ENCODE measurements at places on chromosomes 2 and 18.

- no peak for DNase-seq
Observed at GRCh38 chr2:12712881-12713280, 3.9 kb upstream of the TRIB2 start.

DNA sequence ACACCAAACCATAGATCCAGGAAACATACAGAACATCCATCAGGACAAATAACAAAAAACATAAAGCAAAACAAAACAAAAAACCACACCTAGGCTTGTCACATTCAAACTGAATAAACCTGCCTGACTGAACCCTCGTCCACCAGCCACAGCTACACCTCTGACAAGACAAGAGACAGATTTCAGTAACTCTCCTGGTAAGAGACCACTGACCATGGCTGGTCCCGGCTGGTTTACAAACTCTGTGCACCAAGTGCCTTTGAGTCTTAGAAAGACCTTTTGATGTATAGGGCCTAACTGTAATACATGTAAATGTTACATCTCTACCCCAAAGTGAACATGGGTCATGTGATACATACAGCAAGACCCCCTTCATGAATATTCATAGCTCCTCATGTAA is 4.8 kb upstream of the SLC66A2 start:
- no peak for DNase-seq

- DNase-seq: no peak
Observed at GRCh38 chr2:224283466-224283965, 118.4 kb downstream of the FAM124B start.

- DNase-seq: no peak
Observed at GRCh38 chr2:156481312-156481711, 45.1 kb downstream of the GPD2 start.

DNA sequence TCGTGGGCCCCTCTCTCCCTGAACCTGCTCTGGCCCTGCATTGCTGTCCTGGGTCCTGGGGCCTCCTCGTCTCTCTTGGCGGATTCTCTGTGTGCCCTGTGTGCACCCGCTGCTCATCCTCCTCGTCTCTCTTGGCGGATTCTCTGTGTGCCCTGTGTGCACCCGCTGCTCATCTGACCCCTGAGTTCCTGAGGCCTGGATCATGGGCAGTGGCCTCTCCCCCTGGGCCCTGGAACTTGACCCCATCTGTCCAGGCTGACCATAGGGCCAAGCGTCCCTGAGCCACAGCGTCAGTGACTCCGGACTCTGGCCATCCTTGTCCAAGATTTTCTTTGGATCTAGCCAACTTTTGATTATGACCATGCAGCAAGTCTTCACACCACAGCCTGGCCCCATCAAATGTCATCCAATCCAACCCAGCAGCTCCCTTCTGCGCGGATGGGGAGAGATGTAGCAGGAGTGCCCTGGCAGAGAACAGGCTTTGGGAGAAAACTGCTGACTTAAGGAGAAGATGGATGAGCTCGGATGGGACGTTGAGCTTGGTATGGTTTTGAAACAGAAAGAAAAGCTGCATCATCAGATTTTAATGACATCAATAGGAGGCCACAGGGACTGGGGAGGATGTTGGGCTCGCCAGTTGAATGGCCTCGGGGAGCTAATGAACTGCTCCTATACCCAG is 455.1 kb upstream of the HS6ST1 start:
- no peak for DNase-seq

GRCh38 chr2:45614330-45614729 is 3.3 kb upstream of the SRBD1 start:
- DNase-seq: no peak

- DNase-seq: no peak
Observed at GRCh38 chr2:42139101-42139500, 30.1 kb upstream of the EML4 start.

DNA sequence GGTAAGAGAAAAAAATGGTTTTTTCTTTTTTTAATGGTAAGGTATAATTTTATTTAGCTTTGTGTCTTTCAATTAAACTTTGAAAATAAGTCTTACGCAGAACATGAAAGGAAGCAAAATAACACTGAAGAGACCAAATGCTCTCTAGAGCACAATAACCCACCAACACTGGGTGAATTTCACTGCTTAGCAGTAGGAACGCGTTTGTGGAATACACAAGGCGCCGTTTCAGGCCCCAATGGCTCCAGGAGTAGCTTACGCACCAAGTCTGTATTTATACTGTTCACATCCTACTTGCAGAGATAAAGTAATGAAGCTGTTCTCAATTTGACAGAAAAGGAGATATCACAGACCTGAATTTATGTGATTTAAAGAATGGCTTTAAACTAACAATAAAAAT is 23.5 kb downstream of the RPL31 start:
- DNase-seq: no peak

- DNase-seq: no peak
Observed at GRCh38 chr2:207311316-207312005, 145.7 kb upstream of the KLF7 start.

DNA sequence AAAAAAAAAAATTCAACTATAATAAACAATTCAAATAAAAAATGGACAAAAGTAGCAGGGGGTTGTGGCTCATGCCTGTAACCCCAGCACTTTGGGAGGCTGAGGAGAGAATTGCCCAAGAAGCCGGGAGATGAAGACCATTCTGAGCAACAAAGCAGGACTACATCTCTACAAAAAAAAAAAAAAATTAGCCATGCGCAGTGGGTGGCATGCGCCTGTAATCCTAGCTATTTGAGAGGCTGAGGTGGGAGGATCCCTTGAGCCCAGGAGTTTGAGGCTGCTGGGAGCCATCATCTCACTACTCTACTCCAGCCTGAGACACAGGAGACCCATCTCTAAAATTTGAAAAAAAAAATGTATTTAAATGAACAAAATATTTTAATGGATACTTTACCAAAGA is 4.4 kb upstream of the CACNB4 start:
- DNase-seq: no peak

DNA sequence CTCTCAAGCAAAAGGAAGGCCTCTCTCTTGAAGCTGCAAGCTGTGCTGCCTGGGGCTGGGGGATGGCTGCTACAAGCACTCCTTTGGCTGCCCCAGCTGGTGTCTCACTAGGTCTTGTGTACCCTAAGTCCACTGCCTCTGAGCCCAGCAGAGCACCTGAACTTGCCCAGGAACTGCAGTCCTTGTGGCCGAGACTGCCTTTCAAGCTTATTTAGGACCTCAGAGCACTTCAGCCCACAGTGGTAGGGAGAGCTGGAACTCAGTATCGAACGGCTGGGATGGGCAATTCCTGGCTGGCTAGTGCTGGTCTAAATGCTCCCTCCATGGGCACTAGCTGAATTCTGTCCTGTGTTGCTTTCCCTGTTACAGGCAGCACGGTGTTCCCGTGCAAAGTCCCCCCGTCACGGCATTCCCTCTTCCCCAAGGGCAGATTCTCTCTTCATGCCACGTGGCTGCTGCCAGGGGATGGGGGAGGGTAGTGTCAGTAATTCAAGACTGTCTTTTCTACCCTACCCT is 25.9 kb downstream of the STPG4 start:
- no peak for DNase-seq

DNA sequence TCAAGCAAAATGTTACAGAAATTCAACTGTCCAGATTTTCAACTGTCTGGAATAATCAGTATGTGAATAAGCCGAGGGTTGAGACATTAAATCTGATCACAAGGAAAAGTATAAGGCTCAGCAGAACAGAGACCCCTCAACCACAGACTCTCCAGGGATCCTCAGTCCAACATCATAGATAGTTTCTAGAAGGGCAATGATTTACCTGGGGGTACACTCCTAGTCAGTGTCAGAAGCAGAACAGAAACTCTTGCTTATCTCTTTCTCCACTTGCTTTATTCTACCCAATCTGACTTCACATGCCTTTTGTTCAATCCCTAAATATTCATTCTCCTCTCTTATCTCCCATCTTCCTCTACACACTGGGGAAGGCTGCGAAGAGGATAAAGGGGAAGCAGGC is 36.4 kb downstream of the ICOS start:
- no peak for DNase-seq

DNA sequence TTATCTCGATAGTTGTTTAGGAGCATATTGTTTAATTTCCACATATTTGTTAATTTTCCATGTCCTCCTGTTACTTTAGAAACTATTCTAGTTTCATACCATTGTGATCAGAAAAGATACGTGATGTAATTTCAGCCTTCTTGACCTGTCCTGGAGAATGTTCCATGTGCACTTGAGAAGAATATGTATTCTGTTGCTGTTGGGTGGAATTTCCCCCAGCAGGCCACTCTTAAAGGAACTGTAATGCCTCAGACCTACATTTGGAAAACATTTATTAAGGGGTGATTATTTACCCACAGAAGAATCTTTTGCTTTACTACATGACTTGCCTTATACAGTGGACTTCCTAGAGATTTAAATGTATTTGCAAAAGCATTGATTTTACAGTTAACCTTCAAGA is 55.5 kb downstream of the LIMS1 start:
- no peak for DNase-seq

DNA sequence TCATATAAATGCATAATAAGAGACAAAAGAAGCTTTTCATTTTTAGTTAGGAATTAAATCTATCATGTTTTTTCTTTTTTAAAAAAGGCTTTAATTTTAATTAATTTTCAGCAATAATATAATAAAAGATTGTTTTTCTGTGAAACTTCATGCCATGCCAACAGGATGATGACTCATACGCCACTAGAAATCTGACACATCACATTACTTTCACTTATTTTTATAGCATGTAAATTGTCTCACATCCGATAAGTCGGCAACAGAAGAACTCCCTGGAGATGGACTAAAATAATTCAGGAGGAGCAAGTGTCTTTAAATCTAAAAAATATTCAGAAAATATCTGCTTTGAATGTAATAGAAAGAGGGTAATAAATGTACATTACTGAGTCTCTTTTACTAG is 1024.2 kb upstream of the ACVR2A start:
- DNase-seq: no peak

Data from NCI-H2029 treated with DMSO at 0.1 percent for 48 hours (cell line).